ENCODE measurements at places on chromosomes 16 and 17. TPM values are rescaled to one million over a fixed set of nuclear protein-coding genes. Genes with fewer than 3 reads are reported as not detected.

The WNK4 gene
- total RNA-seq: 27.5 TPM

DNA sequence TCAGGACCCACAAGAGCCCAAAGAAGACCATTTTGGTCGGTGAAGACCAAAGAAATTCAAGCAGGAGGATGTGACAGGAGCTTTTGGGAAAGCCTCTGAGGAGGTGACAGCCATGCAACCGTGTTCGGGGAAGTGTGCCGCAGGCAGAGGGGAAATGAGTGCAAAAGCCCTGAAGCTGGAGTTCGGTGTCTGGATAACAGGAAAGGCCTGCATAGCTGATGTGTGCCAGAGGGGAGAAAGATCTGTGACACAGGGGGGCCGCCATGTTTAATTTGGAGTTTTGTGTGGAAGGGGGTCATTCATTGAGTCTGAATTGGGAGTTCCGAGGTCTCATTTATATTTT is 870 bp upstream of the ZC3H7A start:
- DNase-seq: no peak

The FOXC2 gene
- 8.3 TPM for total RNA-seq

GRCh38 chr16:69031877-69032301 is 73.6 kb upstream of the HAS3 start:
- DNase-seq: no peak

The ZMYND15 gene
- total RNA-seq: not detected

- no peak for DNase-seq
These were observed 118.7 kb downstream of the SKAP1 start for GRCh38 chr17:48311324-48311723.

DNA sequence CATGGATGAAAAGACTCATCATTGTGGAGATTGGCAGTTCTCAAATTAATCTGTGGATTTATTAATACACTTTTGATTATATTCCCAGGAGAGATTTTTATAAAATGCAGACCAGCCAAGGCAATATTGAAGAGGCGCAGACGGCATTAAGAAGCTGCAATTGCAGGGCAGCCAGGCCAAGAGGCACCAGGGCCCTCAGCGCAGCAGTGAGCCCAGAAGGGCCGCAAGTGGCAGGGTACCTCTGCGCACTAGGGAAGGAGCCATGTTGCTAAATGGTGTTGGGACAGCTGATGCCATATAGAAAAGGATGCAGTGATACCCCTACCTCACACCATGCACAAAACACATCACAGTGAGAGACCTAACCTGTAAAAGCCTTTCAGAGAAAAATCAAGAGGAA is 36.6 kb upstream of the CHMP6 start:
- DNase-seq: no peak

DNA sequence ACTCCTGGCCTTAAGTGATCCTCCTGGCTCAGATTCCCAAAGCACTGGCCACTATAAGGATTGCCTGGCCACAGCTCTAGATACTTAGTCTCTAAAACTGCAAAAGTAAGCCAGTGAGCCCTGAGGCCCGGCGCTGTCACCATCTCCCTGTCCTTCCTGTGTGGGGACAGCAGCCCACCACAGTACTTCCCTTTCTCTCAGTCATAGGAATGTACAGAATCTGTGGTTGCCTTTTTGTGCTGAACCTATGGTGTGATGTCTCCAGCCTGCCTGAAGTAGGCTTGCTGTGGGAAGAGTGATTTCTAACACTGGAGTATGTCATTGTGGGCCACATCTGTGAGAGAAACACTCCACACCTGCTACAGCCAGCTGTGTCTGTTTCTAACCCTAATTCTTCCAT is 24.7 kb downstream of the NTAN1 start:
- DNase-seq: no peak

DNA sequence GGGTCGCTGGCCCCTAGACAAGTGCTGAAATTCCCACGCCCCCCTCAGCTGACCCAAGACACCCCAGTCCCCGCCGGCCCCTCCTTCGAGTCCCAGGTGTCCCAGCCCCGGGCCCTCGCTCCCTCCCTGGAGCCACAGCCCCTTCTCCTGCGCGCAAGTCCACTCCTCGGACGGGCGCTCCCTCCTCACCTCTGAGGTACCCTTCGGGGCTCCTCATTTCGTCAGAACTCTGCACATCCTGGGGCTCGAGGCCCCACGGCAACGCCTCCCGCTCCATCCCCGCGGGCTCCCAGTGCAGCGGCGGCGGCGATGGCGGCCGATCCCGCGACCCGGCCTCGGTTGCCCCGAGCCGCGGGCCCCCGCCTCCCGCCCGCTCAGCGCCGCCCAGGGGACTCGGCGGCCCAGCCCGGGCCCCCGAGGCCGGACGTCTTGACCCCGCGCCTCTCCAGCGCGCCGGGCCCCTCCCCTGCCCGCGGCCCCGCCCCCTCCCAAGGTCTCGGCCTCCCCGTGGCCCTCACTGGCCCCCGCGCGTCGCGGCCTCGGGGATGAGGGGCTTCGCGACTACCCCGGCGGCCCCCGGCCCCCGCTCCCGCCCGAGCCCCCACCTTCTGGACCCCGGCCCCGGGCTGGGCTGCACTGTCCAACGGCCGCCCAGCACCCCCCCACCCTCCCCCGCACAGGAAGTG is at the start of gene ZNF768:
TSS of gene ZNF768 (minus strand) at position 430 of the 686 bp plus-strand sequence. CDS start at position 277, 153 bp downstream.
- peak; percentile 7 for DNase-seq

The ASIC2 gene
- total RNA-seq: not detected

- no peak for DNase-seq
These were observed 41.1 kb downstream of the TBC1D16 start for GRCh38 chr17:79994602-79995001.
